ENCODE measurements at places on chromosomes 5 and 9.

- no peak for DNase-seq
Measured at GRCh38 chr5:30765227-30765626, 428.3 kb upstream of the CDH6 start.

DNA sequence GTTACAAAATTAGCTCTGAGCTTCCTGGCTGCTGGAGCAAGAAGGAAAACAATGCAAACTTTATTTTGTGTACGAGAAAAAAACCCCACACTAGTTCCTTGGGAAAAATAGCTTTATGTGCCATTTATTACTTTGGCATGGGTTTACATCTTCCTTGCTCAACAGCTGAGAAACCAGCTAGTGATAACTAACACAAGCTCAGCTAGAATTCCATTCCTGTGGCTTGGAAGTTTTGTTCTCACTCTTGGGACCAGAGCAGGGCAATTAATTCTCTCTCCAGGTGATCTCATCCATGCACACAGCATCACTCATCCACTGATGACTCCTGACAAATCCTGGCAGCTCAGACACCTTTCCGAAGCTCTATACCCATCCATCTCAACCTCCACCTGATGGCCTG lies 104.1 kb downstream of the CRB2 start:
- no peak for DNase-seq

DNA sequence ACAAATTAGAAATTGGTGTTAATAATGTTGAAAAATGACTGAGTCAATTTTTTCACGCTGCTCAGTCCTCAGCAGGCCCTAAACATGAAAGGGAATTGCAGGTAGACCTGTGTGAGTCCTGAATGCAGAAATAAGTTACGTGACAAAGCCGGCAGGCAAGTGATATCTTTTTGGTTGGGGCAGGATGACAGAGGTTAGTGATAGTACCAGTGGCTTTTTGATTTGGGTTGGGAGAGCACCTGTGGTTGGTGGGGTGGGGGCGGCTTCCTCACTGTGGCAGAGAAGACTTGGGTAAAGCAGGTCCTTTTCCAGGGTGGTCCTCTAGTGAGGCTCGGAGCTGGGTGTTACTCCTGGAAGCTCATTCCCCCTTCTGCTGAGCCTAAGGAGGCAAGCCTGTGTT lies 164.7 kb downstream of the TMEM167A start:
- DNase-seq = no peak

GRCh38 chr9:110049699-110050450 lies 158.1 kb downstream of the C9orf152 start:
- DNase-seq = no peak
